ENCODE measurements at places on chromosomes 2 and 18.

DNA sequence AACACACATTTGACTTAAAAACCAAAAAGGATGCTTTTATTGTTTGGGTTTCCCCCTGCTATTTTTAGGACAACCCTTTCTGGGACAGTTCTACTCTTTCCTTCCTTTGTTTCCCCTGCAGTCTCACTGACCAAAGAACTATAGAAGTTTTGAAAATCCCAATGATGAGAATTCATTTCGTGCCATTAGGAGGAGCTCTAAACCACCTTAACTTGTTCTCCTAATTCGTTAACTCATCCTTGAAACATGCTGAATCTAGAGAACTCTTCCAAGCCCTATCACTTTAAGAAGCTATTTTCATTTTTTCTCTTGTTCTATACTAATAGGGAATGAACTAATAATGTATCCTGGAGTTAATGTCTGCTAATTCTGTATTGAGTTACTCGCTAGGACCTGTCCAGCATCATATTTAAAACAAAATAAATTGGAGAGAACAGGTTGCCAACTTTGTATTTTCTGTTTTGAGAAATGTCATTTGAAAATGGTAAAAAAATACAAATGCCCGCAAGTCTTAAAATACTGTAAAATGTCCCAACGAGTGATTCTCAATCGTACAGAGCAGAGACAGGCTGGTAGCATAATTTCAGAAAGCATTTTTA lies 62.9 kb downstream of the AFTPH start:
- peak; percentile 40 for DNase-seq

DNA sequence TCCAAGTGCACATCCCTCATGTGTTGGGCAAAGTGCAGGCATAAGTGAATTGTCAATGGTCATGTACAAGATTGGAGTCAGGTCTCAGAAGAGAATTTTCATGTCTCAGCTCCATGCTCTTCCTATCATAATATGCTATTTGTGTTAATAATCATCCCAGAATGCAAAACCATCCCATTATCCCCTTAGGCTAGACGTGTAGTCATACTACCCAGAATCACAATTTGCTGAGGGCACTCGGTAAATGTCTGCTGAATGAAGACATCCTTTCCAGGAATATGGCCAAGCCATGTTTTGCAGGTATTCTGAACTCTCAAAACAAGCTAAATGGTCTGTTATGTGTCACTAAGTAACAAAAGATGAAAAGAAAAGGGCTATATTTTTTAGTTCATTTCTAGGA lies 263.8 kb downstream of the RAD51AP2 start:
- DNase-seq = no peak

- no peak for DNase-seq
Observed at GRCh38 chr2:150403457-150403856, 84.0 kb downstream of the RND3 start.

- DNase-seq = no peak
Observed at GRCh38 chr2:189599245-189599644, 18.7 kb upstream of the SLC40A1 start.

- no peak for DNase-seq
Observed at GRCh38 chr2:5365871-5366461, 326.2 kb upstream of the SOX11 start.

DNA sequence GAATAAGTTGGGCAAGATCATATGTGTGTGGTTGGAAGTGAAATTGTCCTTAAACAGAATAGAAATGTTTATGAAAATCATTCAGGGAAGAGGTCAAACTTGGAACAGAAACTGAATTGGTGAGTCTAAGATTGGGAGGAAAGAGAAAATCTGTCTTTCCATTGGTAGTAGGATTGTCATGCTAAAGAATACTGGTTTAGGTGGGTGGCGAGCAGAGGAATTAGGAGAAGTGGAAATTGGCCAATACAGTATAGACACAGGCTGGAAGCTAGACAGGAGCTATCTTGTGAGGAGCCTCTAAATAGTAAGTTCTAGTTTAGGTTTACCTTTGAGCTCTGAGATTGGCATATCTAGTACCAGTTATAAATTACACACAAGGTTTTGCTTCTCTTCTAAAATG lies 80.9 kb upstream of the KYNU start:
- no peak for DNase-seq

DNA sequence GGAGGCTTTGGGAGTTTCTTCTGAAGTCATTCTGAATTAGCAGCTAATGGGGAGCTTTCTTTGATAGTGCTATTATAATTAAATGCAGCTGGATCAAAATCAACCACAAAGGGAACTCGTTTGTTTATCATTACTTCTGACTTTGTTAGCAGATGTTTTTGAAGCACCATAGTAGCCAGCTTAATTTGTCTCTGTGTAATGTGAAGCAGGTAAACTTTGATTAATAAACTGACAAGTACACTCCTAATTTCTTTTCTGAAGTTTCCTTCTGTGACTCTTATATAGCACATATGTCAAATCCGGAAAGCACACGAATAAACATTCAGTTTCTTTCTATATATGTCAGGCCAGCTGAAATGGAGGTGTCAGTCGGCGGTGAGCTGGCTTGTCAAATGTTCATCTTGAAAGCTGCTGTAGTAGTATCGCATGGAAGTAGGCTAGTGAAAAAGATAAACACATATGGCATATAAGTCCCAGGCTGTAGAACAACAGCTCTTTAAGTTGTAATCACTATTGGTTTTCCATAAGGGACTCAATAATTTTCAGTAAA lies 451.9 kb upstream of the ZEB2 start:
- no peak for DNase-seq

- no peak for DNase-seq
Observed at GRCh38 chr2:119744335-119744939, 15.3 kb upstream of the PTPN4 start.

DNA sequence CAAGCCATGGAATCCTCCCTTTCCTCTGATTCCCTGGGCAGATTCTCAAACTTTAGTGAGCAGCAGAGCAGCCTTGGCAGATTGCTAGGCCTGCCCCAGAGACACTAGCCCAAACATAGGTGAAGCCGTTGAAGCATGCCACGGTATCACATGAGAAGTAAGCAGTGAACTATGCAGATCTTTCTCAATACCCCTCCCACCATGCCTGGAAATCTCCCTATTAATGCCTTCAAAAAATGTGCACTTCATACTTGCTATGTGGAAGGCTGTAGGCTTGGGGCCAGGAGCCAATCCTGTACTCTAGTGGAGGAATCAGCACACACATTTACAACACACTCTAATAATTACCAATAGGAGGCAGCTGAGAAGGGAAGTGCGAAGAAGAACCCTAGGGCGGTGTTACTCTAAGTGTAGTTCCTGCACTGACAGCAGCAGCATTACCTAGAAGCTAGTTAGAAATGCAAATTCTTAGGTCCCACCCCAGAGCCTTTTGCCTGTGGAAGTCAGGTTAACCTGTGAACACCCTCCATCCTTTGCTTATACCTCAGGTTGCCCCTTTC lies 305.1 kb upstream of the SPRED2 start:
- DNase-seq = no peak
